ENCODE measurements at places on chromosomes 1 and 21.

DNA sequence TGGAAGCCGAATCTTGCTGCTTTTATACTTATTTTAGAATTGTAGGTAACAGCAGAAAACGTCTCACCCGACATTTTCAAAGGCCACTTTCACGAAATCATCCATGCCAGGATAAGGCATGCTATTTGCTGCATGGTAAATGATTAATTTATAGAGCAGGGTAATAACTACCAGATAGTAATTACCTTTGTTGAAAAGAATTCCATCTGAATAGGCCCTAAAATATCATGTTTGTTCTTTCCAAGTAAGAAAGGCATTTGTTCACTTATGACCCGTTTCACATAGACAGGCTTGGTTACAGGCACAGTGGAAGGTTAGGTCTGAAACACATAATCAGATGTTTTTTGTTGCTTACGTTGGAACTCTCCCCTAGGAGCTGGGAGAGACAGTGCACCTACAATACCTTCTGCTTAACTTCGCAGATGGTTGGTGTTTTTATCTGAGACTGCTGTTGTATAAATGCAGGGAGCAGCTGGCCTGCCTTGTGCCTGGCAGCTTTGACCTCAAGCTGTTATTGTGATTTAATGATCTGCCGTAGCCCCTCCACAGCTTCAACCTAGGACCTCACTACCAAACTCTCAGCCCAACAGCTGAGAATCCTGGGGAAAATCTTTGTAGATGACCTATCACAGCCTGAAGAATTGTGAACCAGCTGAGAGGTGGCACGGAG lies 1.6 kb downstream of the SLC44A3 start:
- no peak for DNase-seq

DNA sequence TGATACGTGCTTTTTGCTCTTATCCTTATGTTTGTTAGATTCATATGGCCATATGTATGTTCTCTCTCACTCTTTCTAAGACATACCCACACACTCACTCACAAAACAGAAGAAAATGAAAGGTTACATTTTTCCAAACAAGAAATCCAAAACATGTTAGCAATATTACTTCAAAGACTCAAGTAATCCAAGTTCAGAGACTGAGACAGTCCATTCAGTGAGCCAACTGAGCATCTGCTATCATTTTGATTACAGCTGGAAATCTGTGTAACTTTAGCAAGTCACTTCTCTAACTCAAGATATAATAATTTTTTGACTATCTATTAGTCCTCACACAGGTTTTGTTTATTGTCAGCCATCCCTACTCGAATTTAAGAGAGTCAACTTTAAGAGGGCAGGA lies 218.9 kb downstream of the LHX8 start:
- DNase-seq, result no peak

- DNase-seq, result no peak
These were observed 383.4 kb downstream of the USP25 start for GRCh38 chr21:16113052-16113715.

DNA sequence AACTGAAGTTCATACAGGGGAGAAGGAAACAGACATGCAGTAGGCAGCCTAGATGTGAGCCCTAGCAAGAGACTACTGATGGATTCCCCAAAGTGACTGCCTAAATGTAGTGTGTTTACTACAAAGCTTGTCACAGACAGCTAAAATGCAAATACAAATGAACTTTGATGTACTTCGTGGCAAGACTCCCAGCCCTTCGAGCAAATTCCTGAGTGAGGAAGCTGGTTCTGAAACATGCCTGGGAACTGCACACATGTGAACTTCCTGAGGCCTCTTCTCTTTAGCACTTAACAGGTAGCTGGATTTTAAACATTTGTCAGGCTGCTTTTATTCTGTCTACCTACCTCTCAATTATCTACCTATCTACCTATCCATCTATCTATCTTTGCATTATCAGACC lies 6.7 kb upstream of the IRF2BP2 start:
- DNase-seq, result no peak

GRCh38 chr1:114082304-114082630 lies 71.4 kb downstream of the SYT6 start:
- no peak for DNase-seq

DNA sequence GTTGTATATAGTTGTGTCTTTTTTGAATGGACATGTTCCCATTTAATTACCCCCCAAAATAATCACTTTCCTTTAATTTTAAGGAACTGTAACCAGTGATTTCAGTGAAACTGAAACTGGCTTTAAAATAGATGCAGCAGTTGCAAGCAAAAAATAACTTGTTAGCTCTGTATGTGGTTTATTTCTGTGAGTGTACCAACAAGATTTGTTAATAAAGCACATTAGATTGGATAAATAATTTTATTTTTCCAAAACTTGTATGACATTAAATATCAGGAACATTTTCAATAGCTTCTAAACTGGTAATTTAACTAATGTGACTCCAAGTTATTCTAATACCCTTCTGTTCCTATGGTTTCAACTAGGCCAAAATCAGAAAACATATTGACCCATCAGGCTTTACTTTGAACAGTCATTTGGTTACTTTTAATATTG lies 184.3 kb upstream of the CACYBP start:
- DNase-seq, result no peak

GRCh38 chr1:178541829-178542553 lies 29.1 kb downstream of the TEX35 start:
- DNase-seq, result no peak

- DNase-seq, result no peak
These were observed 44.3 kb downstream of the TPR start for GRCh38 chr1:186330758-186331157.

GRCh38 chr1:157197906-157198435 lies 59.8 kb upstream of the ETV3 start:
- DNase-seq, result no peak

GRCh38 chr1:211811848-211812247 lies 18.7 kb downstream of the LPGAT1 start:
- DNase-seq, result no peak

- no peak for DNase-seq
These were observed 3.6 kb downstream of the ABCA4 start for GRCh38 chr1:94117259-94117851.

- DNase-seq, result no peak
These were observed 486.9 kb upstream of the USP24 start for GRCh38 chr1:55702064-55702463.

DNA sequence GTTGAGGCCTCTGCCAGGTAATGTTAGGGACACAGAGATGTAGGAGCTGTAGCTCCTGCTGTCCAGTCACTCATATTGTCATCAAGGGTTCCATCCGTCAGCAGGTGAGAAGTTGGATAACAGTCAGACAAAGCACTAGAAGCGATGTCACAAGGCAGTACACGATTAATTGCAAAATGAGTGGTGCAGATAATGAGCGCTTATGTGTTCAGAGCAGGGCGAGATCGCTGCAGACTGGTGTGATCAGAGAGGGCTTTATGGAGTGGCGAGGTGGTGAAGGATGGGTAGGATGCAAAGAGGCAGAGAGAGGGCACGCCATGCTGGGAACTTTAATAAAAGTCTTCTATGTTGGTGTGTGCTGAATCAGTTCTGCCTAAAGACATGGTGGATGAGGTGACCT lies 8.8 kb downstream of the TMCC2 start:
- DNase-seq, result no peak

DNA sequence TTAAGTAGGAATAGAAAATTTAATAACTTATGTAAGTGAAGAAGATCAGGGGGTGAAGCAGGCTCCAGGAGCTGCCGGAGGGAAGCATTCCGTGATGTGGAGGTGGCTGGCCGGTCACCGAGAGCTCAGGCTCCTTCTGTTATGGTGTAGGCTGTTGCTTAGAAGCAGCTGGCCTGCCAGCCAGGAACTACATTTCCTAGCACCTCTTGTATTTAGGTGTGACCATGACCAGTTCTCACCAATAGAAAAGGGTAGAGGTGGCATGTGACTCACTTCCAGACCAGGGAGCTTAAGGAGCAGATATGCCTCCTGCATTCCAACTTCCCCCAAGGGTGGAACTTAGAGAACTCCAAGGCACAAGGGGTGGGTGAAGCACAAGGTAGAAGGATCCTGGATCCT lies 120.7 kb downstream of the ACTL8 start:
- no peak for DNase-seq

GRCh38 chr21:31136891-31137290 lies 98.6 kb upstream of the KRTAP19-8 start:
- no peak for DNase-seq

DNA sequence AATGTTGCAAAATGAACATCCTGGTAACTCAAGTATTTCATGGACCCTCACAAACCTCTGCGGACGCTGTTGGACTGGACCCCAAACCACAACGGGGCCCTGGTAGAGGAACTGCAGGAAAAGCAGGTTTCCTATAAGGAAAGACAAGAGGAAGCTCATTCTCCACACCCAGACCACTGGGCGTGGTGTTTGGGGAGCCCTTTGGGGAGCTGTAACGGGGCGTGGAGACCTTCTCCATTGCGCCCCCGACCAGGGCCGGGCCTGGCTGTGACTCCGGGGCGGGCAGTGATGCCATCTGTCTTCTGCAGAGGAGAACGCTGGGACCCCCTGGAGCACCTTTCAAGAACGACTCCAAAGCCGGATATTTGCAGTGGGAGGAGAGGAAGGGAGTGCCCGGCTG lies 30.0 kb upstream of the AGPAT3 start:
- no peak for DNase-seq
